Effector CD8-positive, alpha-beta T cell (primary cell): ENCODE measurements at places on chromosomes 7 and 10.

- no peak for DNase-seq
These were observed 134.1 kb downstream of the FZD1 start for GRCh38 chr7:91398341-91398740.

DNA sequence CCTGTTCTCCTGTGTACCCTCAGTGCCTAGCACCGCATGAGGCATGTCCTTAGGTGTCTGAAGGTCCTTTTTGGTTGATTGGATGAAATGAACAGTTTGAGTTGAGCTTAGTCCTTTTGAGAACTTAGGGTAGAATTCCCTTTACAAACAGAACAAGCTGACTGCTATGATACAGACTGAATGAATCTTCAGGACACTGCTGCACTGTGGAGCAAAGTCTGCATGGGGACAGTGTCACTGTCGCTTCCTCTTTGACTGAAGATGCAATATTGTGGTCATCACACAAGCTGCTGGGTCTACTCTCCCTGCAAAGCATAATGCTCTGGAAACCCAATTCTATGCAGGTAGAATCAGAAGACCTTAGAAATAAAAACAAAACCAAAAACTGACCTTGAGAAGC lies 8.6 kb upstream of the PLAU start:
- DNase-seq = no peak

- DNase-seq = no peak
These were observed 4.5 kb downstream of the LLCFC1 start for GRCh38 chr7:142943706-142944268.

DNA sequence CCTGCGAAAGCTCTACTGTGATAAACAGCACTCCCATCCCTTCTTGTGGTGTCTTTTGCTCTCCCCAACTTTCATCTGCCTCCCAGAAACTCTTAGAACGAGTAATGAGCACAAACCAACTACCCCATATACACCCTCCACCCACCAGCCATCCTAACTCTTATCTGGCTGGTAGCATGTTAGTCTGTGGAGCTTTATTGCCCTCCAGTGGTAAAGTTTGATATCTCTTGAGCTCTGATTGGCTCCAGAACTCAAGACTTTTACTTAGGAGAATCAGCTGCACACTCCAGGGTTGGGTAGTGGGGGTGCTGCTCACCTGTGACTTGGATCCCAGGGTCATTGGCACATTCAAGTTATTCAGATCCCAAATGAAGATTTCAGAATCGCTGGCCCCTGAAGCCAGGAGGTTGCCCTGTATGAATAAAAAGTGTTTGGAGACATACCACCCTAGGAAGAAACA lies 10.9 kb downstream of the SEC31B start:
- DNase-seq = no peak

- DNase-seq = no peak
These were observed 19.5 kb downstream of the HSPA12A start for GRCh38 chr10:116722736-116723427.

DNA sequence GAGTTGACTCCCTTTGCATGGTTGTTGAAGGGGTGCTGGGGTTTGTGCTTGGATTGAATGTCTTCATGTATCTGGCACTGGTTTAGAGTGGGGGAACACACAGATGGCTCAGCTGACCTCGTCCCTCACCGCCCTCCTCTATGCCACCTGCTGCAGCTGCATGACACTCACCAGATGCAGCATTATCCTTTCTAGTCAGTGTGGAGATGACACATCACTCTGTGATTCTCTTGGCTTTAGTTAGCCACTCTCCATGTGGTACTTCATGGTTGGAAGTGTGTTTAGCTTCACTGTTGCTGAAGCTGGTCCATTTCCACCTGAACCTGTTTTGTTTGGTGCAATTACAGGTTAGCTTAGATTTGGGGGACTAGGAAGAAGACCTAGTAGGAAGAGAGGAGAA lies 56.3 kb upstream of the BMPER start:
- DNase-seq = no peak

- no peak for DNase-seq
These were observed 270.8 kb downstream of the BBS9 start for GRCh38 chr7:33400214-33400538.

DNA sequence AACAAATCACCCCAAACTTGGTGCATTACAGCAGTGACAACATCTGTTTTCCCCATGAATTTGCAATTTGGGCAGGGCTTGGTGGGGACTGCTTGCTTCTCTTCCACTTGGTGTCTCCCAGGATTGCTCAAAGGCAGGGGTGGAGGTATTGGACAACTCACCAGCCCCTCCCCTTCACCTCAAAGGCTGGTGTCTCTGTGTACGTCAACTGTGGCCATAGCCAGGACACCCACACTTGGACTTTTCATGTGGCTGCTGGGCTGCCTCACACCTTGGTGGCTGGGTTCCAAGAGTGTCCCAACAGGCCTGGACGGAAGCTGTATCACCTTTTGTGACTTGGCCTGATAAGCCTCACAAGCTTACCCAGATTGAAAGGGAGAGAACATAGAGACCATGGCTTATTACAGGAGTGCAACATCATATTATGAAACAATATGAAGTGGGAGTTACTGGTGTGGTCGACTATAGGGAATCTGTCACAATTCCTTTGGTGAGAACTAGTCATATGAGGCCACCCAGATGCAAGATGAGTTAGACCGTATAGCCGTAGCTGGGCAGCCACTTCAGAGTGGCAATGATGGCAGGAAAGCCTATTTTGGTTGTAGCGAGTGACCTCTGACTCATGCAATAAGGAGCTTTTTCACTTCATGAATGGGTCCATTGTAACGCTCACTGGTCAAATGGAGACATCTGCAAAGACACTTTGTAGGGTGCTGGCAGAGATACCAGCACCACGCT lies 187.6 kb upstream of the ITGB1 start:
- DNase-seq = no peak

GRCh38 chr7:37441386-37441760 lies 7.3 kb downstream of the ELMO1 start:
- no peak for DNase-seq

GRCh38 chr7:154424350-154424749 lies 372.2 kb downstream of the DPP6 start:
- no peak for DNase-seq

DNA sequence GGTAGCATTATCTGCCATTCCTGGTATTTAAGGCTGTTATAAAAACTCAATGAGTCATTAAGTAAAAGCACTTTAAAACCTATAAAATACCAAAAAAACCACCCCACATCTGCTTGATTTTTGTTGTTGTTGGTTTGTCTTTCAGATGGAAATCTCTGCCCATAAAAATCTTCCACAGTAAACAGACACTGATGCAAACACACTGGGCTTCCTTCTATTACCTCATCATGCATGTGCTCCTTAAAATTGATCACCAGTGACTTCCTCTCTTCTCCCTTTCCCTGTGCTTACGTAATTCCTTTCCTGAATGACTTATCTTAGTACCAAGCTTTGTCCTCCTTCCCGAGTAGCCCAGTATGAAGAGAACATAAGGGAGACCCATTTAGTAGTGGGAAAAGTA lies 167.2 kb downstream of the EVX1 start:
- DNase-seq = no peak

- no peak for DNase-seq
These were observed 67.3 kb upstream of the NPY start for GRCh38 chr7:24216576-24217125.

GRCh38 chr10:99344715-99345114 lies 15.6 kb downstream of the CNNM1 start:
- DNase-seq = no peak

- DNase-seq = no peak
These were observed 114.3 kb downstream of the SLIT1 start for GRCh38 chr10:97071496-97071895.

- no peak for DNase-seq
These were observed 7.1 kb downstream of the AHR start for GRCh38 chr7:17305387-17306171.

DNA sequence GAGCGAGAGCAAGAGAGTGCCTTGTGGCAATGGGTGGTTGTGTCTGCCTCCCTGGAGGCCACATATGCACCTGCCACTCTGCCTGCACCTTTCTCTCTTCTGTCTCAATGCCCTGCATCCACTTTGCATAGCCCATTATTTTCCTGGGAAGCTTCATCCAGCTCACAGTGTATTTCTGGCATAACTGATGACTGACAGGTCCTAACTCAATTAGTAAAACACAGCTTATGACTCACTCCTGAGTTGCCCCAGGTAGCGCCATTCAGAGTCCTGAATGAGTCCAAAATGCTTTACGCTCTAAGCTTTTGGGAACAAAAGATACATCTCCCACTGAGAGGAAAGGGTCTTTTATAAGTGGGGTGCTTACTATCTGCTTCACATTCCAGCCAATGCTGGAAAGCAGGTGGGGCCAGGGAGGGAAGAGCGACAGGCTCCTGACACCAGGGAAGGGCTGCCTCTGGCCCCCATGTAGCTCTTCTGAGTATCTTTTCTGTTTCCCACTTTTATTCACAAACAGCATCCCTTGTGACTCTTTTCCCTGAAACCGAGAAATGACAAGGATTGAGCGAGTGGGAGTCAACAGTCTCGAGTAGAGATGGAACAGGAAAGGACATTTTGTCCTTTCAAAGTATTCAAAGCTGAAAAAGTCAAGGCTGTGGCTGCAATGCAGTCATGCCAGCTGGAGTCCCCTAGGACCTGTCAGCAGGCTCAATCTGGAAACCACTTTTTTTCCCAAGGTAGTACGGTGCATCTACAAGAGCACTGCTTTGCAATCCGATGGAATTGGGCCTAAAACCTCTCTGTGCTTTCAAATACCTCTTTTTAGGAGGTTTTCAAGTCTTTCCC lies 479.3 kb upstream of the PODXL start:
- no peak for DNase-seq

- no peak for DNase-seq
These were observed 139.0 kb upstream of the GPR26 start for GRCh38 chr10:123527151-123527550.

DNA sequence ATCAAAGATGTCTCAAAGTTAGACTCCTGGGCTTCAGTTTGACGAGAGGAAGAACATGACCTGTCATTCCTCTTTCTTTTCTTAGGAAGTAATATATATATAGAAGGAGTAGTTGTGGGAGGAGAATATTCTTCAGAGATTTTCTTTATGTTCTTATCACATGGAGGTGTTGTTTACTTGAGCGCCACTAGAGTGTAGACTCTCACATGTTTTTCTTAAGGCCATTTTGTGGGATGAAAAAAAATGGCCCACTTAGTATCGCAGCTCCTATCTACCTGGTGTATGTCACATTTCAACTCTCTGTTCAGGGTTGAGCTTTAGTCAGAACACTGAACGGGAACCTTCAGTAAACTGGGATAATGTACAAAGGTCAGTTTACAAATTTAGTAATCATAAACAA lies 645.2 kb downstream of the PHTF2 start:
- DNase-seq = no peak

DNA sequence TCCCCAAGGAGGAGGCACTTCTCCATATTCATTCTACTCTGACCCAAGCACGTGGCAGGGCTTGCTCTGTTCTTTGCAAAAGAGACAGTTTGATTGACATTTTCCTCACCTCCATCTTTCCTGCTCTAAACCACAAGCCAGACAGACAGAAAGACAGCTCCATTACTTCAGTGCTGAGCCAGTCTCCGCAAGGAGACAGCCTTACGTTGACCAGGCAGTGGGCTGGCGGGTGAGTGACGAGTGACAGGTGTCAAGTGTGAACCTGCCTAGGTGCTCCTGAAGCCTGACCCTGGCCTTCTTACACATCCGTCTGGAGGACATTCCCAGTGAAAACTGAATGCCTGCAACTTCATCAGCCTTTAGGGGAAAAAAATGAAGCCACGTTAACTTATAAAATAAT lies 314.6 kb downstream of the TNS3 start:
- DNase-seq = no peak

- no peak for DNase-seq
These were observed 52.2 kb downstream of the UNC5B start for GRCh38 chr10:71264345-71265200.

- no peak for DNase-seq
These were observed 13.1 kb upstream of the SGMS1 start for GRCh38 chr10:50636618-50637579.

DNA sequence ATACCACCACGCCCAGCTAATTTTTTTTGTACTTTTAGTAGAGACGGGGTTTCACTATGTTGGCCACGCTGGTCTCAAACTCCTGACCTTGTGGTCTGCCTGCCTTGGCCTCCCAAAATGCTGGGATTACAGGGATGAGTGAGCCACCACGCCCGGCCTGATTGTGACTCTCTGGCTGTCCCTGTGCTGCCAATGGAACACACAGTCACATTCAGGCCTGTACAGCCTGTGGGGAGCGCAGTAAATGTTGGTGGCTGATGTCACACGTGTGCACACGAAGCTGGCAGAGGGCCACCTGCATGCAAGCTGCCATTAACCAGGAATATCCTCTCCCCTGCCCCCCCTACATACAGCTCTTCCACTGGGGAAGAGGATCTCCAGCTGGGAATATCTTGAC lies 22.1 kb downstream of the POLL start:
- DNase-seq = no peak

DNA sequence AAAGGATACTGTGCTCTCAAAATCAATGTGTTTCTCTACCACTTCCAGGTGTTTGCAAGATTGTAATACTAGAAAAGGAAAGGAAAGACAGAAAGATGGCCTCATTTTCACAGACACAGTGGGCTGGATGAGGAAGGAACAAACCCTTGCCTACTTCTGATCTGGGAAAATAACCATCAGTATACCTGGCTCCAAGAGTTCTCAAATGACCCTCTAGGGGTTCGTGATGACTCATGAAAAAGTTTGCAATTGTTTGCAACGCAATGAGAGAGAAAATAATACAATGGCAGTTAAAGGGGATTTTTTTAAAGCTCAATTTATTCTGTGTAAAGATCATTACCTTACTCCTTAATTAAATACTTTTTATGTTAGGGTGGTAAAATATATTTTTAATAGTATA lies 197.6 kb upstream of the INHBA start:
- DNase-seq = no peak

- DNase-seq = no peak
These were observed 98.7 kb upstream of the NPTX2 start for GRCh38 chr7:98518159-98518947.

- no peak for DNase-seq
These were observed 176.8 kb downstream of the PDE1C start for GRCh38 chr7:31893365-31893764.

DNA sequence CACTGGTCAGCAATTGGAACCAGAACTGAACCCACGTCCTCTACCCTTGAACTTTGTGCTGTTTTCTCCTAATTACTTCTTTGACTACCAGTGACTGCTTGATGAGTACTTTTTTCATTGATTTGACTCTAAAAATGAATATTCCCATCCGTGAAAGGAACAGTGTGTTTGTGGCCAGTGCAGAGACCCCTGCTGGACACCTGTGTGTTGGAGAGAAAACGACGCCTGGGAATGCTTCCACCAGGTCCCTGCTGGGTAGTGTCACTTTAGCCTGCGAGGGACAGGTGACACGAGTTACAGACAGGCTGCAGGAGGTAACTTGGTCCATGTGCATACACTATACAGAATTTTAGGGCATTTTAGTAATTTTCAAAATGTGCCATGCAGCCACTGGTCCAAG lies 6.8 kb upstream of the GJD4 start:
- DNase-seq = no peak

GRCh38 chr10:110052916-110053315 lies 45.1 kb downstream of the ADD3 start:
- DNase-seq = no peak

- DNase-seq = no peak
These were observed 34.8 kb upstream of the ADO start for GRCh38 chr10:62769574-62770242.

- no peak for DNase-seq
These were observed 84.6 kb upstream of the CAPZA2 start for GRCh38 chr7:116777651-116778281.
